ENCODE measurements at places on chromosomes 7 and 10.

DNA sequence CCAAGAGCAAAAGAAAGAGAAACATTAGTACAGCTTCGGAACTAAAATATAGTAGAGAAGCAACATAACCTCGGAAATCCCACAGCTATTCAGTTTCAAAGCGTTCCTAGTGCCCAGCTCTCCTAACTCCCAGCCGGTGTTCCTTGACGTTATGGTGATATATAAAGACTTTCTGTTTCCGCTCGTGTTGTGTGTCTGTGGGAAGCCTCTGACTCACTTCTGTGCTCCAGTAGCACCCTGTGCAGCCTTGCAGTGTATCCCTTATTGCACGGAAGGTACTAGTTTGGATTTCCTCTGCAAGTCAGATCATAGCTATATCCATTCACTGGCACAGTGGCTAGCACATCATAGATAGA, 535 bp downstream of the ASAH2B start:
- peak; percentile 3 for DNase-seq

- DNase-seq, result no peak
These were observed 1.5 kb downstream of the FAM131B start for GRCh38 chr7:143360788-143361551.

GRCh38 chr10:120999868-121000267, 148.7 kb downstream of the WDR11 start:
- no peak for DNase-seq

GRCh38 chr10:35387768-35388167, 51.5 kb downstream of the CCNY start:
- no peak for DNase-seq

DNA sequence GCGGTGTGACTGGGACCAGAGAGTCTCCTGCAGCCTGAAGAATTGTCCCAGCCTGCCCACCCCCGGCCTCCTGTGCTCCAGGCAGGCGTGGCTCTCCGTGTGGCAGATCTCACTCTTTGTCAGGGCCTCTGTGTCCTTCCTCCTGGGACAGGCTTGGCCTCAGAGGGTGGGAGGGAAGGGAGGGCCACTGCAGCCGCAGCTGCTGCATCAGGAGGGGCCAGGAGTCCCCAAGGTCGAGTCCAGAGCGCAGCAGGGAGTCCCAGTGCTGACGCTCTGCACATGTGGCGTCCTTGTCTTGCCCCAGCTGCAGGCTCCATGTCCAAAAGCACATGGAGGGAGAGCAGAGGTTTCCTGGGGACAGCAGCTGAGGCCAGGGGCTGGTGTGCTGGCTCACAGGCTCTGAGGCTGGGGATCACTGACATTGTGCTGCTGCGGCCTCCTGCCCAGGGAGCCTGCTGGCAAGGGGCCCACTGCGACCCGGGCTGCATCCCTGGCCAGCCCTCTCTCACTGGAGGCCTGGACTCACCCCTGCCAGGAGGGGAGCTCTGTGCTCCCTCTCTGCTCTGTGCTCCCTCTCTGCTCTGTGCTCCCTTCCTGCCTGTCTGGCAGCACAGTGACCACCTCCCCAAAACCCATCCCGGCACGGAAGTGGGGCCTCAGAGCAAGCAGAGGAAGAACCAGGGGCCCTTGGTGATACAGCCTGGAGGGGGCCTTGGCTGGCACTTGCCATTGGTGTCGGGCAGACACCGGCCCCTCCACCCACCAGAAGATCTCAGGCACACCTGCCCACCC, 114.6 kb upstream of the RET start:
- no peak for DNase-seq

GRCh38 chr10:3493621-3494020, 291.4 kb downstream of the KLF6 start:
- DNase-seq, result no peak

DNA sequence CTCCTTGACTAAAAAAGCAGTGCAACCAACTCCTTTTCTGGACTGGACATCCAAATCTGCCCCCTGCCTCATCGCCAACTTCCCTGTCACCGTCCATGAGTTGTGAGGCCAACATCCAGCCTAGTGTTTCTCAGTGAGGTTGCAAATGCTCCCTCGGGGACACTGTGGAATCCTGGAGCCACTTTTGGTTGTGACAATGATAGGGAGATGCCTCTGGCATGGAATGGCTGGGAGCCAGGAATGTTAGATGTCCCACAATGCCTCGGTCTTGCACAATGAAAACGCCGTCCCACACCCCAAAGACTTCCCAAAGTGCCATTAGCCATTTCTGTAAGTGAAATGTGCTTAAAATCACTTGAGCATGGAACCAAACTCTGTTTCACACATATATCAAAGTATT, 105.2 kb downstream of the OSBPL3 start:
- DNase-seq, result no peak

- DNase-seq, result no peak
These were observed 586.3 kb upstream of the ANKRD30A start for GRCh38 chr10:36538953-36539586.

DNA sequence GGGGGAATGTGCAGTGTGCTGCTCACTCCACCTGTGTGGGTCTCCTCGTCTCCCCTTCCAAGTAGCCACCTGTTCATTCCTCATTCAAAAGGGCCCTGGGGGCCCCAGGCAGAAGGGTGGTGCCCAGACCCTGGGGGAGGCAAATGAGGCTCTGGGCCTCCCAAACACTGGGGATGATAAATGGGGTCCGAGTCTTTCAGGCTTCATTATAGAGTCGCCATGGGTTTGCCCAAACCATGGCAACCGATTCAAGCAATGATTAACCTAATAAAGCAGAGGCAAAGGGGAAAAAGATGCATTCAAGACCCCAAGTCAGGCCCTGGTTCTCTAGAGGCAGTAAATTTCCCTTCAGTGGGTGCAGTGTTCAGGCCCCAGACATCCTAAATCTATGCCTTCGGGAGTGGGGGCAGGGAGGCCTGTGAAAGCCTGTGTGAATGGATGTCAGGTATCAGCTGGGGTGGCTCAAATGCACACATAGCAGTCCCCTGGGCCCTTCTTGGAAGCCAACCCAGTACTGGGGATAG, 10.4 kb downstream of the NEUROG3 start:
- no peak for DNase-seq

- DNase-seq, result no peak
These were observed 248.2 kb downstream of the REEP3 start for GRCh38 chr10:63769367-63769766.

GRCh38 chr7:101804967-101805366, 12.5 kb upstream of the CUX1 start:
- no peak for DNase-seq

DNA sequence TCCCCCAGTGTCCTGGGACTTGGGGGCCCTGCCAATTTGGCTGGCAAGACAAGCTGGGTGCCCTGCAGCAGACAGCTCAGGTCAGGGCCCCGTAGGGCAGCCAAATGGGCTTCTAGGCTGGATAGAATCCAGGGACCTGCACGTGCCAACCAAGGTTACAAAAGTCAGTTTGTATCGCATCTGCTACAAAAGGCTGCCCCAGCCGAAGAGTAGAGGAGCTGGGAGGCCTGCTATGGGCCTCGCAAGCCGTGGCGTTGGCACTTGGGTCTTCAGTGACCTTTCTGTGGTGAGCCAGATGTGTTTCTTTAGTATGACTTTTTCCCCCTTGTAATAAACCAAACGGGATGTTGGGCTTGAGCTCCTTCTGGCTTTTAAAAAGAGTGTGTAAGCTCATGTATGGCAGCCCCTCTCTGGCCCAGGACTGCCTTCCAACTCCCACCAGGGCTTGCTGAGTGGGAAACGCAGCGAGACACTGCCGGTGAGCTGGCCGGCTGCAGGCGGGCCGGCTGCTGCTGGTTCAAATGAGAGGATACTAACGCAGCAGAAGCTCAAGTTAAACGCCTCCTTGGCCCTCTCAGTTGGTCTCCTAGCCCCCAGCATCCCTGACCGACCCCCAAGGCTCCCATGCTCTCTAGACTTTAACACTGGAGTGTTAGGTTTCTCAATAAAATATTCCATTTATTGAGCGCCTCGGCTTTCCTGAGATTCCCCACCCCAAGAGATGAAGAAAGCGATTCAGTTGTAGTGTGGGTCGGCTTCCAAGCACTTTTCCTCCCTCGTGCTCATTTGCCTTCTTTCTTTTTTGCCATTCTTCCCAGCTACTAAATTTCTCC, 3.1 kb upstream of the HOXA10 start:
- DNase-seq, result no peak

DNA sequence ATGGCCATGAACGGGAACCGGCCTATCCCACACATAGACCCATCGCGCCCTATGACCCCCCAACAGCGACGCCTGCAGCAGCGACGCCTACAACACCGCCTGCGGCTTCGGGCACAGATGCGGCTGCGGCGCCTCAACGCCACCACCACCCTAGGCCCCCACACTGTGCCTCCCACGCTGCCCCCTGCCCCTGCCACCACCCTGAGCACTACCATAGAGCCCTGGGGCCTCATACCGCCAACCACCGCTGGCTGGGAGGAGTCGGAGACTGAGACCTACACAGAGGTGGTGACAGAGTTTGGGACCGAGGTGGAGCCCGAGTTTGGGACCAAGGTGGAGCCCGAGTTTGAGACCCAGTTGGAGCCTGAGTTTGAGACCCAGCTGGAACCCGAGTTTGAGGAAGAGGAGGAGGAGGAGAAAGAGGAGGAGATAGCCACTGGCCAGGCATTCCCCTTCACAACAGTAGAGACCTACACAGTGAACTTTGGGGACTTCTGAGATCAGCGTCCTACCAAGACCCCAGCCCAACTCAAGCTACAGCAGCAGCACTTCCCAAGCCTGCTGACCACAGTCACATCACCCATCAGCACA, 9.5 kb downstream of the POLD2 start:
- no peak for DNase-seq

- DNase-seq, result no peak
These were observed 113.5 kb downstream of the RTKN2 start for GRCh38 chr10:62155054-62155680.

- DNase-seq, result no peak
These were observed 86.1 kb downstream of the EGFR start for GRCh38 chr7:55104712-55105433.

- DNase-seq, result no peak
These were observed 61.3 kb downstream of the YKT6 start for GRCh38 chr7:44262031-44262430.

GRCh38 chr10:15444105-15445005, 73.3 kb upstream of the FAM171A1 start:
- DNase-seq, result no peak

- no peak for DNase-seq
These were observed 87.6 kb upstream of the NEBL start for GRCh38 chr10:20984662-20985061.

DNA sequence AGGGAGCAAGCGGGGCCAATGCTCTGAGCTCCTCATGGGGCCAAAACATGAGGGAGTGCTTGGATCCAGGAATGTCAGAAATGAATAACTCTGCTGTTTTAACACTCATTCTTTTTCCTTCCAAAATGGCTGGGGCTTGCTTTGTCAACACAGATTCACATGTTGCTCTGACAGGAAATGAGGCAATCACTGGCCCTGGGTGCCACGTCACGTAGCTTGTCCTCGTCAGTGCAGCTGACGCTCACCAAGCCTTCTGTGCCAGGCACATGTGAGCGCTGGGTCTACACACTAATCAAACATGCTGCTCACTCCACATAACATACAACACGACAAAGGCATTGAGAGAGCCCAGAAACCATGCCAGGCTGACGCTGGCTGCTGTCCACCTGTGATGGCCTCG, 198.9 kb downstream of the WDR37 start:
- no peak for DNase-seq

DNA sequence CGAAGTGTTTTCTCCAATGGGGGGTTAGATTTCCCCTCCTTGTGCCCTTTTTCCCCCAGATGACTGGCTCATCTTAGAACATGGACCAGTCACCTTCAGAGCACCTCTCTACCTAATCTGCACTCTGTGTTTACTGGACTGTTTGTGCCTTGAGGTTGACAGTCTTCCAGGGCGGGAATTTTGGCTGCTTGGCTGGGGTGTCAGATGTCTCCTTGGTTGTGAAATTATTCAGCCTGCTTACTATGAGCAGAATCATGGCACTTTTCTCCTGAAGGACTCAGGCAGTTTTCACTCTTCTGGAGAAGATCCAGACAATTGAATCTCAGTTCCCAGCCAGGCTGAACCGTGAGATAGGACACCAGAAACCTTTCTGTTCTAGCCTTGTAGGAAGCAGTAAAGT, 60.3 kb upstream of the NFKB2 start:
- no peak for DNase-seq

GRCh38 chr10:45001381-45002148, 842 bp downstream of the ZNF22 start:
- DNase-seq, result no peak

DNA sequence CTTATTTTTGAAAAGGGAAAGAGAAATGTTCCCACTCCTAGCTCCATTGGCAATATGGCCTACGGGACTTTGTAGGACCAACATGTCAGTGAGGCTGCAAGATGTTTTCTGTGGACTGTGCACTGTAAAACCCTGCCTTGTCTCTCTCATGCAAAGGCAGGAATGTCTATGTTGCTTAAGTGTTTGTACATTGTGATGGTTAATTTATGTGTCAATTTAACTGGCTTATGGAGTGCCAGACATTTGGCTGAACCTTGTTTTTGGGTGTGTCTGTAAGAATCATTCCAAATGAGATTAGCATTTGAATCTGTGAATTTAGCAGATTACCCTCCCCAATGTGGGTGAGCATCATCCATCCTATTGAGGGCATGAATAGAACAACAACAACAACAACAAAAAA, 4.1 kb upstream of the PCLO start:
- no peak for DNase-seq

- DNase-seq, result no peak
These were observed 3.1 kb downstream of the CADPS2 start for GRCh38 chr7:122883049-122883680.

- no peak for DNase-seq
These were observed 412.8 kb upstream of the GALNT17 start for GRCh38 chr7:70719125-70719524.

DNA sequence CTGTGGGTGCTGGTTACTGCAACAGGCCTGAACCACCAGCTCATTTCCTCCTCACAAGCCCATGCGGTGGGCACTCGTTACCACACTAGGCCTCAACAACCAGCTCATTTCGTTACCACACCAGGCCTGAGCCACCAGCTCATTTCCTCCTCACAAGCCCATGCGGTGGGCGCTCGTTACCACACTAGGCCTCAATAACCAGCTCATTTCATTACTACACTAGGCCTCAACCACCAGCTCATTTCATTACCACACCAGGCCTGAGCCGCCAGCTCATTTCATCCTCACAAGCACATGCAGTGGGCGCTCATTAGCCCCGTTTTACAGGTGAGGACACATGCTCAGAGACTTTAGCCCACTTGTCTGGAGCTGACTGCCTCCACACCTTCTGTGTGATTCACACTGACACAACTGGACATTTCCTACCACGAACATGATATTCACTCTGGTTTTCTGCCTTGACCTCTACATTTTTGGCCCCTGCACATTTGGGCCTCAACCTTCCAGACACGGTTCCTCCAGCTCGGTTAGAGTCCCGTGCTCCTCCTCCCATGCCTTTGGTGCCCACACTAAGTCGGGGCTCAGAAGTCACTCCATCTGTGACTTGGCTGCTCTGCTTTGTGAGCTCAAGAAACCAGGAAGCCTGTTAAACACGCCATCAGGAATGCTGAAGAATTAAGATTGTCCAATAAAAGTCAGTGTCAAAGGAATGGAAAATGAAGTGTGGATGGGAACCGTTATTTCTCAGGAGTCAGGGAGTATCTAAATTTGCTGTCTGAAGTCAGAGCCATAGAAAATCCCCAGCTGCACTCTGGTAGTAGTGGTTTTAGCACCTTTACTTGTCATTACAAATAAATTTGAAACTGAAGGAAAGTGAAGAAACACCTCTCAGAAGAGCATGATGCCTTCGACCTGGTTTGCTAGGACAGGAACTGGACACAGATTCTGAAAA, 55.8 kb upstream of the LANCL2 start:
- peak; percentile 19 for DNase-seq

- DNase-seq, result no peak
These were observed 50.2 kb upstream of the BAMBI start for GRCh38 chr10:28627102-28627501.

- no peak for DNase-seq
These were observed 23.1 kb downstream of the CALHM2 start for GRCh38 chr10:103428989-103429643.

Data from effector CD4-positive, alpha-beta T cell (primary cell).